Foreskin keratinocyte (primary cell): ENCODE measurements at places on chromosomes 7 and 10. TPM values are rescaled to one million over a fixed set of nuclear protein-coding genes. Genes with fewer than 3 reads are reported as not detected.

TFR2 gene
- 0.34 and 0.39 TPM in 2 replicates for total RNA-seq

SKIDA1 gene
- 0.32 and 0.51 TPM in 2 replicates for total RNA-seq

GHRHR gene
- total RNA-seq = not detected in 2 replicates

VWDE gene
- total RNA-seq = 1.0 and 2.9 TPM in 2 replicates

SLC26A3 gene
- total RNA-seq = not detected in 2 replicates

CPED1 gene
- 1.3 and 3.6 TPM in 2 replicates for total RNA-seq

SPDYE11 gene
- total RNA-seq = not detected in 2 replicates

ERVW-1 gene
- total RNA-seq = not detected in 2 replicates

C10orf53 gene
- total RNA-seq = not detected in 2 replicates

OR9A2 gene
- total RNA-seq = not detected in 2 replicates

UCN3 gene
- total RNA-seq = not detected in 2 replicates

TBX20 gene
- total RNA-seq = not detected in 2 replicates

FGFBP3 gene
- 0.20 and 0.32 TPM in 2 replicates for total RNA-seq

IQUB gene
- 0.04 and 0.07 TPM in 2 replicates for total RNA-seq

CYP2C9 gene
- not detected in 2 replicates for total RNA-seq

KIF20B gene
- 25.2 and 30.4 TPM in 2 replicates for total RNA-seq

ACSL5 gene
- not detected in 2 replicates for total RNA-seq

GIMAP6 gene
- not detected in 2 replicates for total RNA-seq

ATG9B gene
- 0.18 and 0.31 TPM in 2 replicates for total RNA-seq

RPEL1 gene
- total RNA-seq = not detected in 2 replicates

LGI1 gene
- not detected in 2 replicates for total RNA-seq

GIMAP5 gene
- total RNA-seq = not detected in 2 replicates

MYOF gene
- total RNA-seq = 227 and 235 TPM in 2 replicates

GJD4 gene
- total RNA-seq = not detected in 2 replicates

LRRC61 gene
- 8.6 and 9.9 TPM in 2 replicates for total RNA-seq

ADAMTS14 gene
- 0.10 TPM in 1 of 2 replicates, not detected in the other for total RNA-seq

HOXA5 gene
- total RNA-seq = 3.8 and 4.3 TPM in 2 replicates

HEPACAM2 gene
- not detected in 2 replicates for total RNA-seq

CCDC3 gene
- total RNA-seq = 0.20 and 0.32 TPM in 2 replicates
